Spinal cord (tissue), 10 donors: ENCODE measurements at places on chromosomes 2 and 18. TPM values are rescaled to one million over a fixed set of nuclear protein-coding genes. Genes with fewer than 3 reads are reported as not detected.

The AGXT gene
- 0.17 TPM for total RNA-seq

The SERPINB12 gene
- not detected for total RNA-seq

The LBX2 gene
- 0.33 TPM for total RNA-seq

The GORASP2 gene
- 30.6 TPM for total RNA-seq

The CPLX4 gene
- total RNA-seq: 0.20 TPM

The RAD51AP2 gene
- total RNA-seq: 0.69 TPM

The SULT1C4 gene
- total RNA-seq: 36.0 TPM

The SERPINB13 gene
- total RNA-seq: not detected
